Upper lobe of right lung (tissue), 1 donor: ENCODE measurements at places on chromosomes 4 and X. TPM values are rescaled to one million over a fixed set of nuclear protein-coding genes. Genes with fewer than 3 reads are reported as not detected.

Gene SSX1
- not detected for total RNA-seq

Gene DCX
- not detected for total RNA-seq

GRCh38 chrX:14056206-14056605 lies 26.5 kb upstream of the GEMIN8 start:
- no peak overlapping the region for H3K27ac ChIP-seq
- H3K27me3 ChIP-seq = no peaks in the 10 kb centered on the region
- no peak overlapping the region for H3K4me3 ChIP-seq
- no peak for DNase-seq
- H3K4me1 ChIP-seq = no peaks in the 10 kb centered on the region

GRCh38 chr4:35684755-35685154 lies 559.6 kb downstream of the ARAP2 start:
- no peaks in the 10 kb centered on the region for H3K27me3 ChIP-seq
- H3K4me1 ChIP-seq = no peaks in the 10 kb centered on the region
- H3K36me3 ChIP-seq = no peaks in the 10 kb centered on the region
- no peak overlapping the region for H3K4me3 ChIP-seq
- H3K27ac ChIP-seq = no peak overlapping the region

- H3K27ac ChIP-seq = no peak overlapping the region
- no peak overlapping the region for H3K4me3 ChIP-seq
Measured at GRCh38 chr4:138185859-138186645, 56.1 kb downstream of the SLC7A11 start.
